ENCODE measurements at places on chromosomes 5 and 9.

GRCh38 chr9:98801969-98802371, 5.5 kb upstream of the GALNT12 start:
- no peak for DNase-seq

DNA sequence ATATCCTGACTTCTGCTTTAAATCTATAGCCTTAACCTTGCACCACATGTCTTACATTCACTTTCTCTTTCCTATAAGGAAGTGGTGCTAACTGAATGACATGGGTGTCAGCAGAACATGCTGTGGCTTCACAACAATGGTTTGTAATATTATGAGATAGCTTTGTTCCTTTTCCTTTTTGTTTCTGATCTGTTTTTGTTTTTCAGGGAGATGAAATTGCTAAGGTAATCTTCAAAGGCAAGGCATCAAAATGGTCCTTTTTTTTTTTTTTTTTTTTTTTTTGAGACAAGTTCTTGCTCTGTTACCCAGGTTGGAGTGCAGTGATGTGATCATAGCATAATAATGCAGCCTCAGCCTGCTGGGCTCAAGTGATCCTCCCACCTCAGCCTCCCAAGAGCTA, 53.6 kb upstream of the RANBP6 start:
- no peak for DNase-seq

- DNase-seq = no peak
Measured at GRCh38 chr5:171945476-171945875, 61.0 kb downstream of the FBXW11 start.

DNA sequence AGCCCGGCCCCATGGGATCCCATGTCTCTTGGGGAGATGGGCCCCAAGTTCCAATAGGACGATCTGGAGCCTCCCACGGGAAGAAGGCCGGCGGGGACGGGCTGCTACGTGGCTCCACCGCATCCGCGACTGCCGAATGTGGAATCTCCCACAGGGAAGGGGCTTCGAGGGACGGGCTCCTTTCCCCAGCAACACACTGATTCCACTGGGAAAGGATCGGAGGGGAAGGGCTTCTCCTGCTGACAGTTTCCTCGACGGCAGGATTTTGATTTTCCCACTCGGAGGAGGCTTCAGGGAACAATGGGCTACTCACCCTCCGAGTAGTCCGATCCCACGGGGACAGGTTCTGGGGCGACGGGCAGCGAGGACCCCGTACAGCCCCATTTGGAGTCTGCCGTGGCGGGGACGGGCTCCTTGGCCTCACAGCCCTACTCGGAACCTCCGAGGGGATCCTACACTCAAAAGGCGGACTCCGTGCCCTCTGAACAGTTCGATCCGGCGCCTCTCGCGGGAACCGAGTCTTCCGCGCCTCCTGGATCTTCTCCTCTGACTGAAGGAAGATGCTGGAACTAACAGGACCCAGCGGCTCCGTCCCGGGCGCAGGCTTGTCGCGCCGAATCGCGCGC, 1.3 kb downstream of the PROB1 start:
- no peak for DNase-seq

DNA sequence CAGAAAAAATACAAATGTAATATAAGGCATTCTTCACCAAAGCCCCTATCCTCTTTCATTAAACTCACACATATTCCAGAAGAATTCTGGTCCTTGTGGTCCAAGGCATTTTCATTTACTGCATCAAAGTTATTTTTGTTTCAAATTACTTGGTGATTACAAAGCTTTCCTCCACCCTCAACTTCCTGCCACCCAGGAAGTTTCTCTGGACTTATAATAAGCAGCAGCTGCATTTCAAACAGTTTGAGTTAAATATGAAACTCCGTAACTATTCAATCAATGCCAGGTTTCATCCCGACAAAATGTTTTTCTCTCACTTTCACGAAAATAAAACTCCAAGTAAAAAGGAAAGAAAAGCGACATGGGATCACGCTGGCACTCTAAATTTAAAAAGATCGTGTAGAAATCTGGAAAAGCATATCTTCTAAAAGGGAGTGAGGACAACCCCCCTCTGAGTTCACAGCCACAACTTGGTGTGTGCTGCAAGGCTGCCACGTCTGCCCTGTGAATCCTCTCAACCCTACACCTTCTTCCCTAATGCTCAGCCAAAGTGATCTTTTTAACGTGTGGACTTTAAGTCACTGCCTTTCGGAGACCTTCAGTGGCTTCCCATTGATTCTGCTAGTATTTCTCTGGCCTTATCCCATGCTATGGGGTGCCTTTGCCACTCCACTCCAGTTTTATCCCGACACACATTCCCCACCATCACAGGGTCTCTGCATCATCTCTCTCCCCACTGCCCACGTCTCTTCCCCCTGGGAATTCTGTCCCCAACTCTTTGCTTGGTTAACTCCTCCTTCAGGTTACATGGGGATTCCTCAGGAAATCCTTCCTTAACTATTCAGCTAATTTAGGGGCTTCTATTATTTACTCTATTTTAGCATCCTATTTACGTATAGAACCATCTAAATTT, 91.1 kb upstream of the CER1 start:
- no peak for DNase-seq

- DNase-seq = no peak
Measured at GRCh38 chr9:5947912-5948311, 57.2 kb downstream of the MLANA start.

DNA sequence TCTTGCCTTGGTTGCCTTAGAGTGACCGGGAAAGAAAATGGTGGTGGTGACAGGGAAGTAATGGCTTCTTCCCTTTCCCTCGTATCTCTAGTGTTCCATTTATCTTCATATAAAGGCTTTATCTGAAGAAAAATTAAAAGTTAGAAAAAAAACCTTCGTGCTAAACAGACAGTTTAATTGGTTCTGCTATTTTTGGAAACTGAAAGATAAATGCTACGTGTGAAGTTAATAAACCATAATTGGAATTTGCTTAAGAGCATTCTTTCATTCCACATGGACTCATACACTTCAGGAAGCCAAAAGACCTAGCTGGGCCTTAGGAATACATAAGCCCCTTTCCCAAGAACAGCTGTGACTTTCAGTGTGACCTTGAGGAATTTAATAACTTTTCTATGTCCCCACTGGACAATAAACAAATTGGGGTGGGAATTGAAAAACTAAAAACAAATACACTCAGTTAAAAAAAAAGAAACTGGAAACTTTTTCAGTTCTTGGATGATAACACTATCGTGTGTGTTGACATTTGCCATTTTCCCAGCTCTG, 818.8 kb upstream of the WWC1 start:
- no peak for DNase-seq

DNA sequence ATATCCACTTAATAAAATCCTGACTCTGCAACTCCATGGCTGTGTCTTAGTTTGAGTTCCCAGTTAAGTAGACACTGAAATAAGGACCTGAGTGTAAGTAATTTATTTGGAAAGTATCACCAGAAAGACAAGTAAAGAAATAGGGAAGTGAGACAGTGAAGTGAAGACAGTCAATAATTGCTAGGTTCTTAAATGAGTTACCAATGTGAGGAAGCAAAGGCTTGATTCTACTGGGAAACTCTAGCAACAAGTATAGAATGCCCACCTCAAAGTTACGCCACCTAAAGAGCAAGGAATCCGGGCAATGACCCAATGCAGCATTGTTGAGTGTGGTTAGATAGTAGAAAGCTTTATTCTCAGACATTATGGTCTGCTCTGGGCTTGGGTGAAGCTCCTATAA, 383.9 kb downstream of the TLR4 start:
- no peak for DNase-seq

DNA sequence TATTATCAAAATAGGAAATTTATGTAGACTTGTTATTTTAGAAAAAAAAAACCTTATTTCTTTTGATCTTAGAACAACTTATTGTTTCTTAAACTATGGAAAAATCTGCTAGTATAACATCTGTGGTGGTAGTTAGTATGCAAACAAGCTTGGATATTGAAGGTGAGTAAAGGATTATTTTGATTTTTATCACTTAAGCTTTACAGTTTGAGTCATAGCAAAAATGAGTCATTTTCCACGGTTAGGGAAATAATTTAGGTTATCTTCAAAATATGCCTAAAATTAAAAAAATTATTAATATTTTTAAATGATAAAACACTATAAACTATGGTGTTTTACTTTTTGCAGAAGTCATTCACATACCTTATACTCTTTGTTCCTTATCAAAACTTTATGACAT, 107.2 kb upstream of the DHFR start:
- DNase-seq = no peak

DNA sequence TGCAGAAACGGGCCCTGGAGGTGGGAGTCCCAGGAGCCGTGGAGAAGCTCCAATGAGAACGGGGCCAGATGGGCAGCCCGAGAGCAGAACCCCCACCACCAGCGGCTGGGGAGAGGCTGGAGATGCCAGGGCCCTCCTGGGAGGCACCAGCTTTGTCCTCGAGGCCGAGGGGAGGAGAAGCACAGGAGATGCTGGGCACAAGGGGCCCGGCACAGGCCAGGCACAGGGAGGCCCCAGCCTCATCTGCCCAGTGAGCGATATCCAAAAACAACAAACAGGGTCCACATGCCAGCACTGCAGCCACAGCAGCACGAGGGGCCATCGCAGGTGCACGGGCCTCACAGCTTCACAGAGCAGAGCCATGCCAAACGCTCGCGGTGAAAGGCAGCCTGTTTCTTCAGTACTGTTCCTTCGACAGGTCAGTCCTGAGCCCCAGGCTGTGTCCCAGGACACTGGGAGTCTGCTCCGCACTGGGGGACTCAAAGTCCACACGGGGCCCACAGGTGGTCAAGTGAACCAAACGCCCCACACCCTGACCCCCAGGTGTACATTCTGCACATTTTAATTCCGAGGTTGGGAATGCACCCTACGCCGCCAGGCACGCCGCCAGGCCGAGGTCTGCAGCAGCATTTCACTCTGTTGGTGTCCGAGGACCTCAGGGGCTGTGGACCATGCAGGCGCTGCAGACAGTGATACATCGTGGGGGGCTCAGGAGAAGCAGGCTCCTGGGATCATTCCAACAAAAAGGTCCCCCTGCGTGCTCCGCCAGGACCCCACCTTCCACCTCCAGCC, 9.5 kb downstream of the LPCAT1 start:
- DNase-seq = no peak

GRCh38 chr5:151757233-151758140, 944 bp downstream of the ATOX1 start:
- DNase-seq = no peak

DNA sequence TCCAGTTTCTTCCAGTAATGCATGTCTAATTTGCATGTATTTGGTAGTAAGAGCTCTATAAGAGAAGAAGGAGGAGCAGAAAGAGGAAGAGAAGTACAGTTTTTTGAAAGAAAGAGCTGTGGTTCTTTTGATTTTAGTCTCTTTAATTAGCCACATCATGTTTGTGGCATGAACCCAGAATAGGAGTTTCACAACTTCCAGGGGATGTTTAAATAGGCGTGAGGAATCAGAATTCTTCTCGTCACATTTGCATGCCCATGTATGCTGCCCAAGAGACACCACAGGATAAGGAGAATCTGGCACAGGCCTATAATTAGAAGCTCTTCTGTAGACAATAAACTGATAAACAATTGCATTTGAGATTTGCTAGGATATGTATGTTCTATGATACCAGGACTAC, 78.7 kb downstream of the GAS1 start:
- DNase-seq = no peak

DNA sequence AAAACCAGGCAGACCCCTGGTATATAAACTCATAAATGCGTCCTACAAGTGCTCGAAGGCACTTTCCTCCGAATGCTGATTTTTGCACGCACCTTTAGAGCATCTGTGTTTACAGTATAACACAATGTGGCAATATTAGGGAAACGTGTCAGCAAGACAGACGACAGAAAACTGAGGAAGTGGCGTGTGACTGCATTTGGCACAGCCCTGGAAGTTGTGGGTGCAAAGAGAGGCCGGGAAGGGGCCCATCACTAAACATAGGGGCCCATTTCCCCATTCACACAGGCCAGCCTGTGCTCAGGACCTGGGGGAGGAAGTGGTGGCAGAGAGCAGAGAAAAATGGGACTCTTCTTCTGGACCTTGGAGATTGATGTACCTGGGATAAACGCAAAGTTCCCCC, 48.2 kb downstream of the RASGEF1C start:
- no peak for DNase-seq

- DNase-seq = no peak
Measured at GRCh38 chr5:106154280-106154716, 1516.4 kb downstream of the EFNA5 start.

GRCh38 chr5:945691-946551, 53.2 kb downstream of the TRIP13 start:
- no peak for DNase-seq

GRCh38 chr5:77168161-77168878, 42.2 kb upstream of the PDE8B start:
- no peak for DNase-seq

- no peak for DNase-seq
Measured at GRCh38 chr9:33429256-33429985, 18.0 kb downstream of the AQP3 start.

DNA sequence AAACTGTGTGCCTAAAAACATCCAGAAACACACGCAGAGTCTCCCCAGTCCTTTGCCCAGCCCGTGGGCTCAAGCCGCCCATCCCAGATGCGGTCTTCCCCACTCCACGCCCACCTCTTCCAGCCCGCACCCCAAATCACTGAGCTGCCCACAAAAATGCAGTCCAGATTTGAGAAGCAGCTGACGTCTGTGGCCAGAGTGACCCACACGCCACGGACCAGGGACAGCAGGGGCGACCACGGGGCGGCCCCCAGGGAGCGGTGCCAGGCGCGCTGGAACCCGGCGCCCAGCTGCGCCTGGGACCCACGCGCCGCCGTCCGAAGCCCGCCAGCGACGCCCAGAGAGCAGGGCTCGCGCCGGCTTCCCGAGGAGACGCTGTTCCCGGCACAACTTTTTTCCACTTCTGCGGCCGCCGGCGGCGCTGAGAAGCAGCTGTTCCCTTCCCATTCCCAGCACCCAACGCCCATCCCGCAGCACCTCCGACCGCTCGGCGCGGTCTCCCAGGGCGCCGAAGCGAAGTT, 674 bp downstream of the LHFPL2 start:
- no peak for DNase-seq

DNA sequence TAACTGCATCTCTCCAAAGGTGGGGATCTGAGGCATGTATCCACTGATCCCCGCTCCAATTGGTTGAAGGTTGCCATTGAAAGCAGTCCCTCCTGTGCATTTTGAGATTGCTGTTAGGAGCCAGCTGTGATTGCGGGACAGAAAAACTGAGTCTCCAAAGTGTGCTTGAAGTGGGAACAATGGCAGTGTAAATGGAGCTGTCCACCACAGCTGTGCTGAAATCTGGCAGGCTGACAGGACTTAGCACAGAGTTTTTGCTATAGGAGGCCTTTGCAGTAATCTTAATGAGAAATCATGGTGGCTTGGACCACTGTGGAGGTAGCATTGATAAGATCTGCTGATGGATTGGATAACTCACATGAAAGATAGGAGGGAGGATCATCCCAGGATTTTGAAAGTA, 3.3 kb downstream of the RNF20 start:
- DNase-seq = no peak

Measured in NCI-H1048 (cell line).